ENCODE measurements at places on chromosomes 6 and 20.
A peak's percentile ranks its signal among the peaks of the same experiment; 100 is the strongest.

GRCh38 chr6:154621686-154622085, 111.2 kb upstream of the CNKSR3 start:
- DNase-seq, result peak; percentile 62

DNA sequence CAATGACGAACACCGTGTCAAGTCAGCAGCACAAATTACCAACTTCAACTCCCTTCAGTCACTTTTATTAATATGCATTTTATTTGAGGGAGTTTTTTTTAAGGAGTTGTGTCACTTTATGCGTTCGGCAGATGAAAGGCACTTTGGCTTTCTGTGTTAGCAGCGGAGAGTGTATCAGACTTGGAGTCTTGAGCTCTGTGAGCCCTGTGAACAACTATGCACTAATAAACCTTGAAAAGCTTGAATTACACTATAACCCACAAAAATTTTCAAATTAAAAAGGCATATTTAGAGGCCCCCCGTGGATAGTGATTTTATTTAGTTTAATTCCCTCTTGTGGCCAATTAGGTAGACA, 335.3 kb upstream of the NT5E start:
- DNase-seq, result no peak

- no peak for DNase-seq
Measured at GRCh38 chr6:80271074-80271473, 164.6 kb downstream of the BCKDHB start.

DNA sequence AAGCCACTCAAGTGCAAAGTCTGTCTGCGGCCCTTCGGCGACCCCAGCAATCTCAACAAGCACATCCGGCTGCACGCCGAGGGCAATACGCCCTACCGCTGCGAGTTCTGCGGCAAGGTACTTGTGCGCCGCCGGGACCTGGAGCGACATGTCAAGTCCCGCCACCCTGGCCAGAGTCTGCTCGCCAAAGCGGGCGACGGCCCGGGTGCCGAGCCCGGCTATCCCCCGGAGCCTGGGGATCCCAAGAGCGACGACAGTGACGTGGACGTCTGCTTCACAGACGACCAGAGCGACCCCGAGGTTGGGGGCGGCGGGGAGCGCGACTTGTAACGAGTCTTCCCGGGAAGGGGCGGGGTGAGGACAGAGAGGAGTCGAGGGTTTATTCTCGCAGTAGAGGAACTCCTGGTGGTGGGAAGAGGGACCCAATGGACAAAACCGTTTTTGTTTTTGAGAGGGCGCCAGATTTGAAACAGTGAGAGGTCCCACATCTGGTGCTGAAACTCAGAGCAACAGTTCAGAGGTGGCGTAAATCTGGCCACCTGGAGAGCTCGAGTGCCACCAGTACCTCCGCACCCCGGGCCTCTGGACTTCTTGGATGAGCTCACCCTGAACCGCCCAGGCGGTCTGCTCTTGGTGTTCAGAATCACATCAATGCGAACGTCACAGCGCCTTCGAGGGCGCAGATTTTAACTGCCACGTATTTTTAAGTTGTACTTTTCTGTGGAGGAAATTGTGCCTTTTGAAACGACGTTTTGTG, 8.0 kb downstream of the PRDM13 start:
- peak; percentile 71 for DNase-seq

- peak; percentile 46 for DNase-seq
Measured at GRCh38 chr20:3000852-3001523, 42.4 kb upstream of the GNRH2 start.

GRCh38 chr6:44670146-44670545, 282.6 kb downstream of the CDC5L start:
- DNase-seq, result no peak

GRCh38 chr20:47991875-47992488, 206.7 kb upstream of the SULF2 start:
- DNase-seq, result no peak

DNA sequence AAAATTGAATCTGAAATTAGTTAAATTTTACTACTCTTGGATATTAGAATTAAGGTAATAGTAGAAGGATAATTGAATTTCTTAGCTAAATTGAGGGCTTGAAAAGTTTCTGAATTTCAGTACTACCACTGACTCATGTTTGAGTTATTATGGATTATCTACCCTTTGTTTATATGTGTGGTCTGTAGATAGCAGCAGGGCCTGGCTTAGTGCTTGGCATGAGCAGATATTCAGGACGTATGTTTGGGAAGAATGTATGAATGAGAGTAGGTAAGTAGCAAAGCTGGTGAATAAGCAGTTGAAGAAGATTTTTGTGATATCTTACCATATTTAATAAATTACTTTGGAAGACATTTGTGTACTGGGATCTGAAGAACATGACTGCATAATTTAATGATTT, 152.7 kb downstream of the MACROD2 start:
- DNase-seq, result no peak

- DNase-seq, result no peak
Measured at GRCh38 chr6:140581601-140582000, 1207.2 kb upstream of the CITED2 start.

DNA sequence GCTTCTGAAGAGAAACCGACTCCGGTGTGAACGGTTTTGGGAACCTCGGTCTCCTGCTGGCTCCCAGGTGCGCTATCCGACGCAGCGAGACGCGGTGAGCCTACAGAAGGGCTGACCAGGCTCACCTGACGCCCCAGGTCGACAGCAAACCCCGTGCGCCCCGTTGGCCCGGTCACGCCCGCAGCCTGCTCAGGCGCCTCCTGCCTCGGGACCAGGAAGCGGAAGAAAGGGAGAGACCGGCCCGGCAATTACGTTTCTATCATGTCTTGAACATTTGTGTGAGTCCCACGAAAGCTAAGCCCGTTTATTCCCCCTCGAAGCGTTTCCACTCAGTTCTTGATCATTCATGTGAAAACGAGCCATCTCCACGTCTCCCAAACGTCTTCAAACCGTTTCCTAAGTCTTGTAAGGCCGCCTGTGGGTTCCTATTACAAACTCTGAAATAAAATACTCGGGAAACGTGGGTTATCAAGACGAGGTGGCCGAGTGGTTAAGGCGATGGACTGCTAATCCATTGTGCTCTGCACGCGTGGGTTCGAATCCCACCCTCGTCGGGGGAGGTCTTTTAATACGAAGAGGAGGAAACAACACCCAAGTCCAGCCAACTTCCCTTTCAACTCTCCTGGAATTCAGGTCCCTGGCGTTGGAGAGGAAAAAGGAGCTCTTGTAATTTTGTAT, 150.5 kb upstream of the PRSS16 start:
- no peak for DNase-seq

- DNase-seq, result no peak
Measured at GRCh38 chr6:73558624-73559398, 38.0 kb upstream of the EEF1A1 start.

- no peak for DNase-seq
Measured at GRCh38 chr6:13593720-13594119, 19.3 kb downstream of the SIRT5 start.

- no peak for DNase-seq
Measured at GRCh38 chr20:2659547-2659946, 4.5 kb downstream of the IDH3B start.

DNA sequence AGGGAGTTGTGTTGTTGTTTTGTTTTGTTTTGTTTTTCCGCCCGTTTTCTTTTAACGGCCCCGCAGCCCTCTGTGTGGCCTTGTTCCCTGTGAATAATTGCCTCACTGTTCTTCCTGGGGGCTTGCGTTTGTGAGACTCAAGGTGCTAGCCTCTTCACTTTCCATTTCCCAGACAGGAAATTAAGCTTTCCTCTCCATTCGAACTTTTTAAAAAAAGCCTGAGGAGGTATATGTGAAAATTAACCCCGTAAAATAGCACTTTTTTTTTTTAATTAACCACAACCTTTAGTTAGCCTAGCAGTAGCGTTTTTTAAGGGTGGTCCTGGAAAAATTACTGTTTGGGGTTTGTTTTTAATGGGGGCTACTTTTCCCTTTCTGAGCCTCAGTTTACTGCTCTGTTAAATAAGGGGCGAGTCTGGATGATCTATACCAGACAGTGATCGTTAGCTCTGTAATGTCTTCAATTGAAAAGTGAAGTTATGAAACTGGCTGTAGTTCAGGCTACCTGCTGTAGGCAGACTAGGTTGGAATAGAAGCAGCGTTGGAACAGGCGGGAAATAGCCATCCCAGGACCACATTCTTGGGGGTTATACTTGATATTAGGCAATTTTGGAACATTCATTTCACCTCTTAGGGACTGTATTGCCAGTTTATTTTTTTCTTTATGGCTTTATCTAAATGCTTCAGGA, 1.7 kb downstream of the STX16 start:
- DNase-seq, result no peak

- peak; percentile 66 for DNase-seq
Measured at GRCh38 chr6:30007132-30007764, 53.8 kb upstream of the POLR1H start.

DNA sequence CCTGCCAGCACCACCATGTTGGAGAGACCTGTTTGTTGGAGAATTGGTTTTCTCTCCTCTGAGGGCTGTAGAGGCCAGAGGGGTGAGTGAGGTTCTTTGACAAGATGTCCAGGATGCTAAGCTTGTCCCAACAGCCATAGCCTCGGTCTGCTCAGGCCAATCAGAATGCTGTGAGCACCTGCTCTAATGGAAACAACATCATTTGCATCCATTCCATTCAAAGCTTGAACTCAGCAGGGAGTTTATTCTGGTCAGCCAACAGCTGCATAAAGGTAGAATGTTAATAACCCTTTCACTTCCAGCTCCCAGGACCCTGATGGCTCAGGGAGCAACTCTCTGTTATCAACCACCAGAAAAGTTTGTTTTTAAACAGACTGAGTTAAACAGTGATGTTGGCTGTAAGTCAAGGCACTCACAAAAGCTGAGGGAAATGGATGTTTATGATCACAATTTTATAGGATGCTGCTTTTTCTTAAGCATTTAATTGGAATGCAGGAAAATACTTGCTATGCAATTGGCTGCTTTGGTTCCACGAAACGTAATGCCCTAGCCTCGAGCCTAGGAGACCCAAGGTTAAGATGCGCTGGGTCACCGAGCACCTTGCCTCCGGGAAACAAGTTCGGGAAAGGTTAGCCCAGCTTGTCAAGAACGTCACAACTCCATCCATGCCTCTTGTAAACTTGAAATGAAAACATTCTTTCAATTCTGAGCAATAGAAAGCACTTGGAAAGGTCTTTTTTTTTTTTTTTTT, 155.2 kb downstream of the NFATC2 start:
- no peak for DNase-seq

GRCh38 chr6:70107852-70108629, 194.8 kb downstream of the COL9A1 start:
- peak; percentile 57 for DNase-seq

- DNase-seq, result no peak
Measured at GRCh38 chr6:132210886-132211563, 190.2 kb downstream of the MOXD1 start.

DNA sequence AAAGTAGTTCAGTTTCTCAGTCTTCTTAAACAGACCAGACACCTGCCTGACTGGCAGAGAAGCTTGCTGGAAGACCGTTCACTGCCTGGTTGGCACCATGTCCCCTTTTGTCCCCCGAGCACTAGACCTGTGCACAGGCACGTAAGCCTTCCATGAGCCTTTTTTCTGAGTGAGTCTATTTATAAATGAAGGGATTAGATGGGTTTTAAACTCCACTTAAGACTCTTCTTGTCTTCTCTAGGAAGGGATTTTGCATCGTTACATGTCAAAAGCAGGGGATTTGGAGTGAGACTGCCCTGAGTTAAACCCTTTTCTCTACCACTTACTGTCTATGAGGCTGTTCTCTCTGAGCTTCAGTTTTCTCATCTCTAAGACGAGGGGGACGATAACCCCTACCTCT, 37.6 kb downstream of the STK35 start:
- no peak for DNase-seq

DNA sequence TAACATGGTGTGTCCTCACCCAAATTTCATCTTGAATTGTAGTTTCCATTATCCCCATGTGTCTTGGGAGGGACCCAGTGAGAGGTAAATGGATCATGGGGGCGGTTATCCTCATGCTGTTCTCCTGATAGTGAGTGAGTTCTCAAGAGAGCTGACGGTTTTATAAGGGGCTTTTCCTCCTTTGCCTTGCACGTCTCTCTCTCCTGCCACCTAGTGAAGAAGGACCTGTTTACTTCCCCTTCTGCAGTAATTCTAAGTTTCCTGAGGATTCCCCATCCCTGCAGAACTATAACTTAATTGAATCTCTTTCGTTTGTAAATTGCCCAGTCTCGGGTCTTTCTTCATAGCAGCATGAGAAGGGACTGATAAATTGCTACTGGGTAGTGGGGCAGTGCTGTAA, 789.3 kb downstream of the FRK start:
- no peak for DNase-seq

- DNase-seq, result no peak
Measured at GRCh38 chr6:160197662-160198061, 61.0 kb downstream of the SLC22A2 start.

GRCh38 chr20:45140836-45141235, 16.6 kb upstream of the WFDC12 start:
- no peak for DNase-seq

GRCh38 chr20:46135856-46136633, 17.9 kb downstream of the CD40 start:
- peak; percentile 40 for DNase-seq
